HCT116 (cell line): ENCODE measurements at places on chromosomes 1 and 21.

DNA sequence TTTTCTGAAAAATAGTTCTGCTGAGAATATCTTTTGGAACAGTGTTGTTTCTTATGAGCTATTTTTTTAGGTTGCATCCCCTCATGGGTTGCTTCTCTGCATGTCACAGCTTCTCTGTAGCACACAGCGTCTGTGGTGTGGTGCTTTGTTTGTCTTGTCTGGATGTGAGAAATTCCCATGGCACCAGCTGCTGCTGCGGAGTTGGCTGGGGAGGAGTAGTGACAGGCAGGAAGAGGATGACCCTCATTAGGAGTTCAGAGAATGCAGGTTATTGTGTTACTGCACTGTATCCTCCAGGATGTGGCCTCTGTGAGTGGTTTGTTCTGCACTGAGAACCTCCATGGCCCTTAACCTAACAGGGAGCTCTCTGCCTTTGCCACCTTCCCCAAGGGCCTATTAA, 64.8 kb downstream of the TSEN15 start:
- DNase-seq = no peak

- no peak for DNase-seq
Measured at GRCh38 chr1:176957603-176958002, 206.9 kb downstream of the ASTN1 start.

DNA sequence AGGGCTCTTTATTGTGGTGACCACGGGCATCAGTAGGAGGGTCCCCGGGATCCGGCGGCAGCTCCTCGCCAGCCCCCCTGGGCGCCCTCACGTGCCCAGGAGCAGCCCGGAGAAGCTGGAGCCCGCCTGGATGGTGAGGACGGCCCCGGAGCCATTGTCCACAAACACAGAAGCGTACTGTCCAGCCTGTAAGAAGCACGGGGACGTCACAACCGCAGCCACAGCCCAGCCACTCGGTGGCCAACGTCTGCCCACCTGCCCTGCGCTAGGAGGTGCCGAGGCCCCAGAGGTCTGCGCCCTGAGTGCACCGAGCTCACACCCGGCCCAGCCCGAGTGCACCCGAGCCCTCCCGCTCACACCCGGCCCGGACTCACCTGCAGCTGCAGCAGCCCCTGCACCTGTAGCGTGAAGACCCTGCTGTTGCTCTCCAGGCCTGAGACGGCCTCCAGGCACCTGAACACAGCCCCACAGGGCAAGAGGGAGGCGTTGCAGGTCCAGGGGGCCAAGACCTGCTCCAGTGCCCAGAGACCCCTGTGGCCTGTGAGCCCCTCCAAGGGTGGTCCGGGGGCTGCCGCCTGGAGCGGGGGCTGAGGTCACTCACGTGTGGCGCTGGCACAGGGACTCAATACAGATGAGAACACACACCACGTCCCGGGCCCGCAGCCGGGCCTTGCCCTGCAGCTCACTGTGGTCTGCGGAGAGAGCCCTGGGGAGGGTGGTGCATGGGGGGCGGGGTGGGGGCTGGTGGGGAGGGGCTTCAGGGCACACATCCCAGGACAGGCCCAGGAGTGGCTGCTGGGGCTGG, 3.9 kb downstream of the C1QTNF12 start:
- no peak for DNase-seq

- DNase-seq = peak; percentile 65
Measured at GRCh38 chr1:15323351-15323988, 76.4 kb downstream of the FHAD1 start.

DNA sequence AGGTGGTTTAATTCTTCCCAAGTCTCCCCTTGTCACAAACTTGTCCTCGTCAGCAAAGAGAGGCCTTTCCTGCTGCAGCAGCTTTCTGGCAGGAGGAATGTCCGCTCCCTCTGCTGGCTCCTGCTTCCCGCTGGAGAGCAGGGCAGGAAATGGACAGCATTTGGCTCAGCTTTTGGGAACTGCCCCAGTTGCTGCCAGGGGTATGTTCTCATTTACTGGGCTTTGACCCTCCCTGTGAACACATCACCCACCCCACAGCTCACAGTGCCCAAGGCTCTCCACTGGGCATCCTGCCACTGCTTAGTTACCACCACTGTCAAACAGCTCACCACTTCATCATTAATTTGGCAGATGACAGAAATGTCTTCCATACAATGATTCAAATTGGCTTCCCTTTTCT, 75.4 kb downstream of the MRPL37 start:
- no peak for DNase-seq

DNA sequence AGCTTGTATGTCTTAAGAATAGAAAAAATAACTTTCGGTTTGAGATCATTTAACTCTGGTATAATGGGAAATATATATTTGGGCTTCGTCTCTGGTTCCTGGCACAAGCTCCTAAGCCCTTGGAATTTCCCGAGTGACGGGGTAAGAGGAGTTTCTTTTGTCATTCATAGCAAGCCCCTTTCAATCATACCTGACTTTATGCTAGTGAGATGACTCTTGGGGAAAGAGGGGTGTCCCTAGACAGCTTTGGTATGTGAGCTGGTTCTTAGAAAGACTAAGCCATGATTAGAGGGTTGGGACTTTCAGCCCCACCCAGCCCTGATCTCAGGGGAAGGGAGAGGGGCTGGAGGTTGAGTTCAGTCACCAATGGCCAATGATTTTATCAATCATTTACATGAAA, 13.9 kb upstream of the MTARC1 start:
- DNase-seq = no peak

DNA sequence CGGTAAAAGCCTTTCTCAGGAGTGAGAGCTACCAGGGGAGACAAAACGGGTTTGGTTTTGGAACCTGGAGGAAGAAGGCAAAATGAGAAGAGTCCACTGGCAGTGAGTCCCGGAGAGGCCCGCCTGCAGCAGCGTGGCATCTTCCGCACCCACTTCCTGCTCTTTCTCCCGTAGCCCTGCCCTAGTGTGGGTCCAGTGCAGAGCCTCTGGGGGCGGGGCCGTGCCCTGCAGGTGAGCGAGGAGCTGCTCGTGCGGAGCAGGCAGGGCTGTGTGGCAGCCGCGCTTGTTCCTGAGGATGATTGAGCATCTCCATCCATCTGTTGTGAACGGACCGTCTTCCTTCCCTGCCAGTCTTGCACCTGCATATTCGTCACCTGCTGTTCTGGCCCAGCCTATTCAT, 66.5 kb downstream of the PEX14 start:
- no peak for DNase-seq

- DNase-seq = no peak
Measured at GRCh38 chr1:161885003-161885402, 118.9 kb downstream of the ATF6 start.

- no peak for DNase-seq
Measured at GRCh38 chr1:218667781-218668516, 322.8 kb downstream of the TGFB2 start.
